CD4-positive, alpha-beta T cell (primary cell): ENCODE measurements at places on chromosomes 13 and 19.

DNA sequence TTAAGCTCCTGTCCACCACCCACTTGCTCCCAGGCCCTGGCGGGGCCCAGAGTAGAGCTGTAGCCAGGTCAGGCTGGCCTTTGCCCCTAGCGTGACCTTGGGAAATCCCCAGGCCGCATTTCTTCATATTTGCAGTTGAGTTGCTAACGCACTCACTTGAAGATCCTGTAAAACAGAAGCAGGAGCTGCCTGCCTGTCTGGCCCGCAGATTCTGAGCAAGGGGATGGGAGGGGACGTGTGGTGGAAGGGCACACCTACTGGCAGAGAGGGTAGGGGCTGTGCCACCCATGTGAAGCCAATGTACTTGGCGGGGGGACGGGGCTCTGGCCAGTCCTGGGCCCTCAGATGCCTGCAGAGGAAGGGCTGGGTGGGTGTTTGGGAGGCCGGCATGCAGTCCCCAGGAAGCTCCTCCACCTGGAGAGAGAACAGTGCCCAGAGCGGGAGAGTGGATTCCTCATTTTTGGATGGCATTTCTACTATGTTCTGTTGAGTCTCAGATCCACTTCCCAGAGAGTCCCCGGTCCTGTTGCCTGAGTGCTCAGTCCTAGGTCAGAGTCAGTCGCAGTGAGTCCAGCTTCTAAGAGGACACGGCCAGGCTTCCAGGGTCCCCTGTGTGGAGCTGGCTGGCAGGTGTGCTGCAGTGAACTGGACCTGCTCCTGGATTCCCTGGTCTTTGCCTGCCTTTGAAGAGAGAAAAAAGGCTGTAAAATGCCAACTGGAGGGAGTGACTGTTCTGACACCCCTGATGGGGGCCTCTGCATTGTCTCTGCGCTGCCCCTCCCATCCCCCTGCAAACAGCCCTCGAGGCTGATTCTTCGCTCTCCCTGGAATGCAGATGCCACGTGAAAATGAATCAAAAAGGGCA lies 62.9 kb downstream of the GGACT start:
- peaks cover 2% of the 10 kb centered on the region for H3K36me3 ChIP-seq
- no peak overlapping the region for H3K4me3 ChIP-seq
- H3K27ac ChIP-seq = no peak overlapping the region

GRCh38 chr19:38351865-38352395 lies 16.3 kb downstream of the CATSPERG start:
- no peak for DNase-seq
- H3K4me1 ChIP-seq = no peaks in the 10 kb centered on the region
- no peaks in the 10 kb centered on the region for H3K27me3 ChIP-seq
- no peak overlapping the region for H3K4me3 ChIP-seq
- H3K27ac ChIP-seq = no peak overlapping the region
- H3K36me3 ChIP-seq = no peaks in the 10 kb centered on the region

- no peaks in the 10 kb centered on the region for H3K27me3 ChIP-seq
- H3K4me1 ChIP-seq = peaks cover 5% of the 10 kb centered on the region
- H3K4me3 ChIP-seq = no peak overlapping the region
- H3K36me3 ChIP-seq = no peaks in the 10 kb centered on the region
- peak; percentile 49 for DNase-seq
Observed at GRCh38 chr19:39212375-39212742, 8.3 kb upstream of the SYCN start.

- H3K27me3 ChIP-seq = peaks cover 53% of the 10 kb centered on the region
- H3K36me3 ChIP-seq = no peaks in the 10 kb centered on the region
- H3K4me1 ChIP-seq = no peaks in the 10 kb centered on the region
- DNase-seq = no peak
- no peak overlapping the region for H3K4me3 ChIP-seq
- no peak overlapping the region for H3K27ac ChIP-seq
Observed at GRCh38 chr13:112052213-112052612, 14.7 kb upstream of the SOX1 start.

DNA sequence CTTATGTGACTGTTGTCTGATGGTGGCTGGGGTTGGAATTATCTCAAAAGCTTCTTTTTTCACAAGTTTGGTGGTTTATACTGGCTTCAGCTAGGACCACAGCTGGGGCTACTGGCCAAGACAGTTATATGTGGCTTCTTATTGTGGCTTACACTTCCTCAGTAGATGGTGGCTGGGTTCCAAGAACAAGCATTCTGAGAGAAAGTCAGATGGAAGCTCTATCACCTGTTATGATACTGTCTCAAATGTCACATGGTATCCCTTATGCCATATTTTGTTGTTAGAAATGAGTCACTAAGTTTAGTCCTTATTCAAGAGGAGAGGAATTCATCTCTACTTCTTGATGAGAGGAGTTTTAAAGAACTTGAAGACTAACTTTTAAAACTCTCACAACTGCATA lies 41.6 kb downstream of the NDFIP2 start:
- no peak for DNase-seq
- no peak overlapping the region for H3K4me3 ChIP-seq
- no peaks in the 10 kb centered on the region for H3K27me3 ChIP-seq
- no peaks in the 10 kb centered on the region for H3K36me3 ChIP-seq
- H3K4me1 ChIP-seq = peaks cover 3% of the 10 kb centered on the region
